ENCODE measurements at places on chromosomes 6 and 20.

GRCh38 chr6:141261672-141262060, 871.1 kb upstream of the GJE1 start:
- no peak for DNase-seq

DNA sequence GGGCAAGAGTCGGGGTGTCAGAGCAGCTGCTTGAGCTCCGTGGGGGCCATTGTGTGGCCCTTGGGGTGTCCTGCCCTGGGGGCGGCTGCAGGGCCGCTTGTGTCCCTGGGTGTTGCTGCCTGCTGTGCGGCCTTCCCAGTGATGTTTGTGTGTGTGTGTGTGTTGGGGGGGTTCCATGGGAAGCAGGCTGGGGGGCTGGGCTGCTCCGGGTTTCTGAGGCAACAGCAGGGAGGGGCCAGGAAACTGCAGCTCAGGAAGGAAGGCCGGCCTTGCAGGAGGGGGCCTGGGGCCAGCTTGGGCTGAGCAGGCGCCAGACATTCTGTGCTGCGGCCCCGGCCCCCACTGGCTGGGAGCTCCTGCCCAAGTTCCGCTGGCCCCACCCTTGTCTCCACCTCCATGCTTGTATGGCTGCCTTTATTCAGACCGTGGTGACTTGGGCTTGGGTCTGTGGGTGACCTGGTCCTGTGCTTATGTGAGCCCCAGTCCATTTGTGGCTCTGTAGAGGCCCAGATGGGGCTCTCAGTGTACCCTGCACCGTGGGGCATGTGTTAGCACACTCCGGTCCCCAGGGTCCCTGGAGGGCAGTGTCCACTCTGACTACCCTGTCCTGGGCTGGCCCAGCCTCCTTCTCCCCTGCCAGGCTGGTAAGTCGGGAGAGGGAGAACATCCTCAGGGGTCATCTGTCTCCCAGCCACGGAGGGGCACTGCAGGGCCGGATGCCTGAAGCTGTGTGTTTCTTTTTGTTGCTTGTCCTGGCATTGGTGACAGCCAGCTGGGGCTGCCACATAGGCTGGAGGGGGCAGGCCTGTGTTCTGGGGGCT, 4.6 kb upstream of the SOX18 start:
- no peak for DNase-seq

GRCh38 chr20:1555952-1556351, 1.6 kb downstream of the SIRPD start:
- DNase-seq: no peak

- peak; percentile 76 for DNase-seq
Observed at GRCh38 chr6:121549736-121550135, 114.3 kb downstream of the GJA1 start.

DNA sequence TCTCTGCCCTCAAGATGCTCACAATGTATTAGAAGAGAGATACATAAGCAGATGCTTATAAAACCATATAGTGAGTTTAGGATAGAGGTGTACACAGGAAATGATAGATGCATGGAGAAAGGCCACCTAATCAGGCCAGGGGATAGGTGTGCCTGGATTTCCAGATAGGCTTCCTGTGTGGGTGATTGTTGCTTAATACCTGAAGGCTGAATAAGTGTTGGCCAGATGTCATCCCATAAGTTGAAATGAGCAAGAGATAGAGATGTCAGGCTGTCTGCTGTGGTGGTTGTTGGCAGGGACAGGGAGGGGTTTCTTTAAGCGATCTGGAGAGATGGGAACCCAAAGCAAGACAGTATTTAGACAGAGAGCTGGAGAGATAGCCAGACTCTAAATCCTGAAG, 109.8 kb upstream of the SGK1 start:
- DNase-seq: no peak

GRCh38 chr20:46512943-46513844, at the start of gene ZNF334:
ZNF334 (minus strand) TSS chr20:46513559; CDS start chr20:46512102, 1,457 bp downstream.
- DNase-seq: no peak

- DNase-seq: no peak
Observed at GRCh38 chr20:31890646-31891045, 20.2 kb downstream of the TTLL9 start.

- no peak for DNase-seq
Observed at GRCh38 chr20:50635014-50635557, 56.3 kb downstream of the RIPOR3 start.

- no peak for DNase-seq
Observed at GRCh38 chr6:35099116-35099515, 42.0 kb downstream of the TCP11 start.

All from AG09309 (cell line).